ENCODE measurements at places on chromosomes 7 and 10.

- no peak for DNase-seq
These were observed 14.8 kb upstream of the MKLN1 start for GRCh38 chr7:131312838-131313237.

GRCh38 chr10:131178521-131179331 lies 132.8 kb downstream of the TCERG1L start:
- DNase-seq = no peak

DNA sequence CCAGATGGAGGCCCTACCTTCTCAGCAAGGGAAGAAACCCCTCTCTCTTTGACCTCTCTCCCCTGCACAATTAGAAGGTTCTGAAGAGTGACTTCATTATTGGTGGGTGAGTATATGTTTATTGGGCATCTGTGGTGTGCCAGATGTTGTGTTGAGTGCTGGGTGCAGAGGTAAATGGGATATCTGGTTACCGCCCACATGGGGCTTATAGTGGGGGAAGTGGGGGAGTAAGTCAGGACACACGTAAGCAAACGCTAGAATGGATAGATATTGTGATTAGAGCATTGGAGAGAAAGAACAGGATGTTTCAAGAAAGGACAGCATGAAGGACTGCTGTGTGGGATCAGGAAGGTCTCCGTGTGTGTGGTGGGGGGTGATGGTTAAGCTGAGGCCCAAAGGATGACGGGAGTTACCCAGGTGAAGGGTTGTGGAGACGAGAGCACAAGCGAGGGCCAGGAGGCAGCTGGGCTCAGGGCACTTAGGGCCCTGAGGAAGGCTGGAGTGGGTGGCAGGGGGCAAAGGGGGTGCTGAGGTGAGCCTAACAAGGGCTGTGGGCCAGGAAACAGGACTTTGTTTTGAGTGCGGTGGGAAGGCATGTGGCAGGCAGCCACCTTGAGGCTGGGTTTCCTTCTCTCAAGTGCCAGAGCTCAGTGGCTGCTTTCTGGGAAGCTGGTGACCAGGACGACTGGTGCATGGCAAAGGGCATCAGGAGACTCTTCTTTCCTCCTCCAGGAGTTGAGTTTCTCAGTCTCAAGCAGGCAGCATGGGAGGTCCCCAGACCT lies 299.9 kb downstream of the RPS24 start:
- DNase-seq = no peak

DNA sequence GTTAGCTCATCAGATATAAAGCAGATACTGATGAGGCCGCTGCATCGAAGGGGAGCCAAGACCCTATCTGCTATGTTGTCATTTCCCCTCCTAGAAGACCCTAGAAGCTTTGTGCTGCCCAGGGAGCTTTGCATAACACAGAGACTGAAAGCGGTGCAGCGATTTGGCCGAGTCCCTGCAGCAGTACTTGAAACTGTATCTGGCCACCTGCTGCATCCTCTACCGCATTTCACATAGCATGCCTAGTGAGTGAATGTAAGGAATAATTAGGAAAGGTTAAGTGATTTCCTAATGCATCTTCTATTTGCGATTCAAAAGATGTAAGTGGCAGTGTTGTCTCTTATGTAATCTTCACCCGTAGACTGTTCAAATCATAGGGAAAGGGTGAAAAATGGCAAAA lies 106.7 kb downstream of the LRMDA start:
- no peak for DNase-seq

DNA sequence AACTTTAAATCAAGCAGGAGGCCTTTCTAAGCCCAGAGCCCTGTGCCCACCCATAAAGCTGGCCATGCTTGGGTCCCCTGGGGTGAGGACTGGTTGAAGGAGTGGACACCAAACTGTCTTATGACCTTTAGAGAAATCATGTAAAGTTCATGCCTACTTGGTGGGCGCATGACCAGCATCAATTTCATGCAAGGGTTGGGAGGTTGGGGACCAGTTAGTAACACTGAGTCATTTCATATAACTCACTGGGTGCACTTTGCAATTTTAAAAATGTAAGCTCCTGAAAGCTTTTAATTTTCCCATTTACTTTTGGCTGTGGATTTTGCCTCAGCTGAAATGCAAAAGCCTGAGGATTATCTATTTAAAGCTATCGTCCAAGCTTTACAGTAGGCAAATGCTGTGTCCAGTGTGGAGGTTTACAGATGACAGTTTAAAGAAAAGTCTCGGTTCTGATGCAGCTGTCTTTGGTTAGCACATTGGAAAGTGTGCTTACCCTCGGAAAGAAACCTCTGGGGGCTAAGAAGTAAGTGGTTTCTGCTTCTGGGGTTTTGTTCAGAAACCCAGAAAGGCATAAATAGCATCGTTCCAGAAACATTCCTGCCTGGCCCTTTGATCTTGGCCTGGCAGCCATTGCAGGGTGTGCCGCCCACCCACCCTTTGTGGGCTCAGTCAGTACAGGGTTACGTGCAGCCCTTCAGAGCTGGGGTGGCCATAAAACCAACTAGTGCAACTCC lies 48.8 kb upstream of the CHST15 start:
- no peak for DNase-seq

- peak; percentile 7 for DNase-seq
These were observed 216.8 kb downstream of the PTEN start for GRCh38 chr10:88080213-88080612.

- DNase-seq = peak; percentile 89
These were observed 17.1 kb downstream of the ARHGAP21 start for GRCh38 chr10:24706479-24707118.

- no peak for DNase-seq
These were observed at the start of gene IKZF1 for GRCh38 chr7:50304129-50304910. TSS of gene IKZF1 (plus strand) at chr7:50304716. CDS start at chr7:50319062, 14,346 bp downstream.

DNA sequence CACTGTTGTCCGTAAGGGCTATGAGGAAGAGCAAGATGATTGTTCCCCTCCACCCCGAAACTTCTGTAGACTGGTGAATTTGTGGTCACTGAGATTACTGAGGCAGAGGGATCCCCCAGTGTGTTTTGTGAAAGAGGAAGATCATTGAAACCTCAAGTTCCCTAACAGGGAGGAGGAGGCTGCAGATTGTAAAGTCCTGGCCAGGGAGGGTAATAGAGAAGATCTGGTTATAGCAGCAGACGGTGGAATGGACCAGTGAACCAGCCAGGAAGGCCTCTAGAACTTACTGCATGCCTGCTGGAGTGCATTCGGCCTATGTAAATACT lies 31.1 kb downstream of the LMTK2 start:
- DNase-seq = no peak

DNA sequence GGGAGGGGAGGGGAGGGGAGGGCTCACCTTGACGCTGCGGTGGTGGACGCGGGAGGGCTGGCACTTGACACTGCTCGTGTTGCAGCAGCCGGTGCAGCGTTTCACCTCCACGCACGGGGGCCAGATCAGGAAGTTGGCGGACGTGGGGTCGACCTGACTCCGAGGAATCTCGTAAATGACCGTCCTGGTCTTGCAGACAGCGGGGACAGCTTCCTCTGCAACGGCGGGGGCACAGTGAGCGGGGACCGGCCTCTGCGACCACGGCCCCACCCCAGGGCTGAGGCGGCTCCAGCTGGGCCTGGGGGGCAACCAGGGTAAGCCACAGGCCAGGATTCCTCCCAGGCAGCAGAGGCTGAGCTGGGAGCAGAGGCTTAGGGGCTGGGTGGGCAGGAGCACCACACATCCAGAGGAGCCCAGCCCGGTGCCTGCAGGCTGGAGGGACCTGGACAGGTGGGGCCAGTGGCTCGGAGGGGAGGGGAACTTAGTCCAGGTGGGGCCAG lies 8.8 kb downstream of the PDGFA start:
- DNase-seq = no peak

DNA sequence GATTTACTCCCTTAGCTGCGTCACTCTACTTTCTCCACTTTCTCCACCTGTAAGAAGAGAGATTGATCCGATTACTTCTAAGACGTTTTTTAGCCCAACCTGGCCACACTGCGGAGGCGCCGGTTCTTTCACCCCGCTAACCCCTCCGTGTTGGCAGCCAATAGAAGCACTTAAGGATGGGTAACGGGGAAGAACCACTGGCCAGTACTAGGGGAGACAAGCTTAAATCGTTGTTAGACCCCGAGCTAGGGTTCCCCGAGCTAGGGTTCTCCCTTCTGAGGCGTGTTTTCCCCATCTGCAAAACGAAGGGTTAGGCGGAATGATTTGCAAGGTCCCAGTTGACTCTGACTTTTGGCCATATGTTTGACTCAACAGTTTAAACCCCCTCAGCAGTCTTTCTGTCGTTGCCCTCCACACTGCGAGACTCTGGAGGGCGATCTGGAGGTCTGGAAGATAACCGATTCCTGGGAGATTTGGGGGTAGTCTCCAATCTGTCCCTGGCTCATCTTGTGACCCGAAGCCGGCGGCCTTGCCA lies 644 bp downstream of the UMAD1 start:
- DNase-seq = peak; percentile 15

DNA sequence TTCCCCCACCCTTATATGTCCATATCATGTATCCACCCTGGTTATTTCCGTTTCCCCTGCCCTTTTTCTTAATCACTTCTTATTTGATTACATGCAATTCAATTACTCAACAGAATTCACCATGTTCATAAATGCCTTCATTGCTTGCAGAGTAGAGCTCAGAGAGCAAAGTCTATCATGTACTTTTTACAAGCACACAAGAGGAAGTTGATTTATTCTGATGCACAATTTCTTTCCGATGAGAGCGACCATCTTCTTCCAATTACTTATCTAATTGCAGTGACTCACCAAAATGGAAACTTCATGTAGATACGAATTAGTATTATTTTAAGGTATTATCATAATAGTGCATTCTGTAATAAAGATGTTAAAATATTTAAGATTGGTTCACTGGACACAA lies 430.5 kb upstream of the KLF6 start:
- DNase-seq = no peak

DNA sequence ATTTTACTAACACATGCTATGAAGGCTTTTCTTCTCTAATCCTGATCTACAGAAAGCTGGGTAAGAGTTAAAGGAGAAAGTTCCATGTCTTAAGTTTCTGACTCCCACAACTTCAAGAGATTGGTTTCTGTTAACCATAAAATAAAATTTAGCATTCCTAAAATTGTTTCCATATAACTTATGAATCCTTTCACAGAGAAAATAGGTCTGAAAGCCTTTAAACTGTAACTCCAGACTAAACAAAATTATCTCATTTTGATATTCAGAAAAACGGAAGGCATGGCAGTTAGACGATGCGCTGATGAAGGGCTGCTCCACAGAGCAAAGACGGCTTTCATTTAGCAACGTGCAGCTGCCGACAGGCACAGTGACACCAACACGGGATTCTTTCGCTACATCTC lies 133.3 kb downstream of the SLC25A13 start:
- DNase-seq = peak; percentile 21

DNA sequence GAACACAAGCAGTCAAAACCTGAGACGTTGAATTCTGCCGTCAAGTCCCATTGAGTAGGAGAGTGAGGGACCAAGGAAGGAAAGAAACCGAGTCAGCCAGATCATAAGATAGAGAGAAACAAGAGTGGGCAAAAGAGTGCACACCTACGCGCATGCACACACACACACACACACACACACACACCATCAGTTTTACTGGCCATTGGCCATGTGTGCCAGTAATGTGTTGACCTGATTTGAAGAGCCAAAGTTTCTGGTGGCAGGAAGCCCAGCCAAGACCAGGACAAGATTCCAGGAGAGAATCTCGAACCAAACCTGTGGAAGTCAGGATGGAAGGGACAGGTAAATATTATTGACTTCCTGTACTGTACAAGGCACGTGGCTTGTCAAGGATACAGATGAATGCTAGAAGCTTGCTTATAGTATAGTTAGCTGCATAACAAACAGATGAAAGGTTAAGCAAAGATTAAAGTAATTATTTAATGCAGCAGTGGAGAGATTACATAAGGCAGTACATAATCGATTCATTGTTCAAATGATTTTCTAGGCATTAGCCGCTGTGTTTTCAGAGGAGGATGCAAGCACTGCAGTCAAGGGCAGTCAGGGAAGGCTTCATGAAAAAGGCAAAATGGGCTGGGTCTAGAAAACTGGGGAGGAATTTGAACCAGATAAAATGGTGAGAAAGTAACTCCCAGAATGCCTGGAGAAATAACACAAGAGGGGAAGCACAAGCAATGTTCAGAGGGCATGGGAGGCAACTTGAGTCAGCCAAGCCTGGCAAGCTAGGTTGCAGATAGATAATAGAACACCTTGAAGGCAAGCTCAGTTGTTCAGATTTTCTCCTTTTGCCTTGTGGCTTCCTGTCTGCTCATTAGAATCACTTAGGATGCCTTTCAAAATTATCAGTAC lies 2.7 kb upstream of the HYCC1 start:
- DNase-seq = no peak

DNA sequence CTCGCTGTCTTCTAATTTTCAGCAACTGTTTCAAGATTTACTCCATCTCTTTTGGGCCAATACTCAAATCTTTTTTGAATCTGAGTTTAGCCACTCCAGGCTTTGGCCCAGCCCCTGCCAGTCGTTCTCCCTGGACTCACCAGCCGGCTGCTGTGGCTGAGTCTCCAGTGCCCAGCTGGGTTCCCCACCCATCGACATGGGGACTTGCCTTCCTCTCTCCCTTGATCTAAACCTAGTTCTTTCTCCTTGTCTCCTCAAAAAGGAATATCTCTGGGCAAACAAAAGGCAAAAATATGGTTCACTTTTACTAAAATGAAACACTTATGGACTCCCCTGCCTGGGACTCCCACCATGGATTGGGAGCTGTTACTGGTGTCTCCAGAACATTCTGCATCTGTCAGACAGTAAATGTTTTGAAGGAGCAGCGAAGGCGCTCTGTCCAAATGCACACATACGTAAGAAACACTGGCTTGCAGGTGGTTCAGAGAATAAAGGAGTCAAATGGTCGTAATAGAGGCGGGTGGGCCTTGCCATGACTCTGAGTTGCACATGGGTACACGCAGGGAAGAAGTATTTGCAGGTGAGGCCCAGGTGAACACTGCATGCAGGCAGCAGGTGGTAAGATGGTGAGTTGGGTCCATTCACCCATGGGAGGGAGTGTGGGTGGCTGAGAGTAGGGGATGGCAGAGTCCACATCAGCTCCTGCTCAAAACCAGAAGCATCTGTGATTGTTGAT lies 35.5 kb upstream of the HABP2 start:
- no peak for DNase-seq

GRCh38 chr7:35846816-35847412 lies 46.1 kb downstream of the SEPTIN7 start:
- no peak for DNase-seq

DNA sequence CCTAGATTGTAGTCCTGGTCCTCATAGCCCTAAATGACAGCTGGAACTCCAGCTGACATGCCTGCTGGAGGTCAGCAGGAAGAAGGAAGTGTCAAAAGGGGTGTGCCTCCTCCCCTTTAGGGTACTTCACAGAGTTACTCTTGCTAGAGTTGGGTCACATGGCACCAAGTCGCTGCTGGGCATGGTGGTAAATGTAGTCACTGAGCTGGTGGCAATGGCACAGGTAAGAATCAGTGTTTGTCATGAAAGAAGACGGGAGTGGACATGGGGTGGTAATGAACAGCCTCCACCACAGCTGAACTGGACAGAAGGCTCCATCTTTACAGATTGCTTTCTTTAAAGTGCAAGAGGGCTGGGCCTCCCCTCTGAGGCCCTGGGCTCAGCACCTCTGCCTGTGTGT lies 122.3 kb downstream of the ACTR3B start:
- DNase-seq = no peak
